NCI-H1694 (cell line): ENCODE measurements at places on chromosomes 3 and 15.

- DNase-seq = no peak
These were observed 68.5 kb downstream of the GPR176 start for GRCh38 chr15:39851500-39852092.

- peak; percentile 73 for DNase-seq
These were observed at the start of gene GAP43 for GRCh38 chr3:115623044-115623868. GAP43 (plus strand) TSS chr3:115623510; CDS start chr3:115623690, 180 bp downstream.

DNA sequence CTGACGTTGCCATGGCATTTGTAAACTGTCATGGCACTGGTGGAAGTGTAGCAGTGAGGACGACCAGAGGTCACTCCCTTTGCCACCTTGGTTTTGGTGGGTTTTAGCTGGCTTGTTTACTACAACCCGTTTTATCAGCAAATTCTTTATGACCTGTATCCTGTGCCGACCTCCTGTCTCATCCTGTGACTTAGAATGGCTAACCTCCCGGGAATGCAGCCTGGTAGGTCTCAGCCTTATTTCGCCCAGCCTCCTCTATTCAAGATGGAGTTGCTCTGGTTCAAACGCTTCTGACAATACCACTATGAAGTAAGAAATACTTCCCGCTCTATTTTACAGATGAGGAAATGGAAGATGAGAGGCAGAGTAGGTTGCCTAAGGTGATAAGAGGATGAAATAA lies 16.6 kb downstream of the PAQR9 start:
- no peak for DNase-seq

DNA sequence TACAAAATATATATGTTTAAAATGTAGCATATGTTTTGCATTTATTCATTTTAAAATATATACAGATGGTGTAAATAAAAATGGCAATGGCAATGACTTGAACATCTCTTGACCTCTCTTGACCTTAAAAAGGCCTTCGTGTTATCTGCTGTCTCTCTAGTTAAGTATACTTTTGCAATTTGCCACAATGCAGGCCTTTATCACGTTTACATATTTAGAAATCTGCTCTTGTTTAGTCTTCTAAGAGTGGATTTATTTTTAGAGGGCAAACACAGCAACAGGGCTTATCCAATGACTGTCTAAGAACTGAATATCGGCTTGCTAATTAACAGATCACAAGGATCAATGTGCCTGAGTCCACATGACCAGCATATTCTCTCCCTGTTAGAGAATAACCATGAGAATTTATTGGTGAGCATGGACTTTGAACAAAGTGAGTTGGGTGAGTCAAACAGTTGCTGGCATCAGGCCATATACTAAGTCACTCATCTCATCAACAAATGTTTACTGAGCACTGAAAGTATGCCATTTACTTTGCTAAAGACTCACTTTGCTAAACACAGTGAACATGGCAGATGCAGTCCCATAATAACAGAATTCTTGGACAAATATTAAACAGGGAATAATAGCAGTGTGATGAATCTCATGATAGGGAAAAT lies 48.2 kb downstream of the MDFIC2 start:
- no peak for DNase-seq

GRCh38 chr3:72306800-72307341 lies 521.9 kb upstream of the PROK2 start:
- no peak for DNase-seq

GRCh38 chr15:87575896-87576473 lies 680.6 kb downstream of the NTRK3 start:
- DNase-seq = no peak

DNA sequence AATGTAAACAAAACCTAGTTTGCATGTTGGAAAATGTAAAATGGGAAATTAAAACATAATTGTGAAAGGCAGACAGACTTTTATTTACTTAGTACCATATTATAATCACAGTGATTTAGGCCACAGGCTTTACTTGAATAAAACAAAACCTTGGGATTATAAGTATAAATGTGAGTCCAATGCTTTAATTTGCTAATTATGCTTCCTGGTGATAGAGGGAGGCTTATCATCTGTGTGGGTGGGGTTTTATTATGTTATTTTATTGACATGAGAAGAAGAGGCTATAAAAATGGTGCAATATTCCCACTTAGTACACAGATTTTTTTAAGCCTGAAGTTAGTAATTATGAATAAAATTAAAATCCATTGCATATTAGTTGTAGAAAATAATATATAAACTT lies 248.3 kb upstream of the TBL1XR1 start:
- DNase-seq = no peak

- no peak for DNase-seq
These were observed 7.8 kb upstream of the CTDSPL start for GRCh38 chr3:37853691-37854413.

GRCh38 chr3:148280623-148281242 lies 417.0 kb upstream of the AGTR1 start:
- no peak for DNase-seq

DNA sequence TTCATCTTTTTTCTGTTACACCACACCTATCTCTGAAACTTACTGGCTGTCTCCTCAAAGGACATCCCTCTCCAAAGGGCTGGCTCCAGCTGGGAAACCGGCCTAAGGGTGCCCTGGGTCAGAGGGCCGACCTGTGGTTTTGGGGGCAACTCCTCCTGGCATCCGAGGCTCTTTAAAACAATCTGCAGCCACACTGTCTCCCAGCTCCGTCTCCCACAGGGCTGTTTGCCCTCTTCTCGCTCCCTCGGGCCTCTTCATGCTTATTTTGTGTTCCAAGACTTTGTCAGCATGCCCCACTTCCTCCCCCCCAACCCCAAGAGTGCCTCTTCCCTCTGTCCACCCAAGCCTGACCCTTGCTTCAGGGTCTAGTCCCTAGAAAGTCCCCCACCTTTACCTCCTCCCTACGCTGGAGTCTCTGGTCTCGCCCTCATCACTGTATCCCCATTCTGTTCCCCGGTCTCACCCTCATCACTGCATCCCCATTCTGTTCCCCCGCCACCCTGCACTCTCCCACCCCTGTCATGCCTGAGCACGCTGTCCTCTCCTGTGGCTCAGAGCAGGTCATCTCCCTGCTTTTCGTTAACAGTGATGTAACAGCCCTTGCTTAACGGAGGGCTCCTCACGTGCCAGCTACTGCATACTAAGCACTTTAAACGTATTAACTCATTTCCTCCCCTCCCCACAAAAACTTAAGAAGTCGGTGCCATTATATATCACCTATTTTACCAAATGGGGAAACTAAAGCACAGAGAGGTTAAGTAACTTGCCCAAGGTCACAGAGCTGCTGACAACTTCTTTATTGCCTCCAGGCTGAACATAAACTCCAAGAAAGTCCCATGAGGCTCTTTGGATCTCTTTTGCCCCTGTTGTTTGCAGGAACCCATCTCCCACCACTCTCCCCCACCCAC lies 1.1 kb upstream of the CSK start:
- no peak for DNase-seq

- no peak for DNase-seq
These were observed 5.2 kb downstream of the MEIS2 start for GRCh38 chr15:37094915-37095711.

- DNase-seq = no peak
These were observed 47.6 kb downstream of the TRIM71 start for GRCh38 chr3:32865383-32865782.

DNA sequence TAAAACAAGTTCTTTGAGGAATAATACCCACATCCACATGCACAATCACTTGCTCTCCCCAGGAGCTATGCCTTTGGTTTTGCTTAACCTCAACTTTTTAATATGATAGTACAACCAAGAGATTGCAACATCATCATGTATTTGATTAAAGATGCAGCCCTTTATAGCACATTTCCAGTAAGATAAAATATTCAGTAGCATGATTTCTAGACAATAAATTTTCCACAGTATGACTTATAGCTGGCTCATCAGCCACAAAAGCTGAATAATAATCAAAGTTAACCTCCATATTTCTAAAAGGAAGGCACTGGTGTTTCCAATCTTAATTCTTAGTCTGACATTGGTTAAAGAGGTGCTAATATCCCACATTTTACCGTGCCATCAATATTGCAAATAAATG lies 622.5 kb downstream of the TBL1XR1 start:
- no peak for DNase-seq

DNA sequence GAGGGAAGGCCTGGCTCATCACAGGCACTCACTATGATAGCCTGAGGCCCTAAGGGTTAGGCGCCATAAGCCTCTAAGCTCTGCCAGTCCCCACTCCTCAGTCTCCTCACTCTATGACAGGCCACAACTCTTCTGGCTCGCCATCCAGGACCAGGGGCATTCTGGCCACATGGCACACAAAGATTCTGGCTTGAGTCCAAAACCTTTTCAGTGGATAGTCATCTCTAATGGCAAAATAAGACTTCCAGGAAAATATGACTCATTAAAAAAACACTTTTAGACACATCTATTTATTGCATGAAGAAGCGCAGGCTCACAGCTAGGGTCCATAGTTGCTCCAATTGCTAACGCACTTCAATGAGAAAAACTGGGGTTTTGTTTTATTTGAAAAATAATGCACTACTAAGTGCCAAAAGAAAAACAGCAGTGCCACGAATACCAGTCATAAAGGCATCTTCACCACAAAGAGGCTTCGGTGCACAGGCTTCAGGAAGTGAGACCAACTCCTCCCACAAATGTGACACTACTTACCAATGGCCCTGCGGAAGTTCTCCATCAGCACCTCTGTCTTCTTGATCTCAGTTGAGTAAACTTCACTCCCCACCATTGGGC lies 11.1 kb downstream of the RUVBL1 start:
- DNase-seq = no peak

DNA sequence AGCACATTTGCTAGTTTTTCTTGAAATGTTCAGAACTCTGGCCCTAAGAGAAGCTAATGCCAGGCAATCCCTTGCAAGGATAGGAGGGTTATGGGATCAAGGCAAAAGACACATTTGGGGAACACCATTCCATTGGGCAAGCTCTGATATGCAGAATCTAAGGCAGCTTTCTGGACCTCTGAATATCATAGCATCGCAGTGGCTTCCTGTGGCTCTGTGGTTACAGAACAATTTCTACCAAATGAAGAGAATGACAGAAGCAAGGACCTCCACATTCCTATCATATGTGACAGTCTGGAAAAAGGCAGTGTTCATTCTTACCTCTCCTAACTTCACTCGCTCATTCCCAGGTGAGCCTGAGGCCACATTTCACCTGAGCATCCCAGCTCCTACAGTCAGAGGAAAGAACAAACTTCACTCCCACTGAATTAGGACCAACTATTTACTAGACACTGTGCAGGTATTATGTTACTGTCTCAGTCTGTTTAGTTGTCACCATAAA lies 836.1 kb upstream of the CFAP20DC start:
- DNase-seq = no peak

GRCh38 chr3:99253963-99254355 lies 352.5 kb upstream of the DCBLD2 start:
- DNase-seq = no peak

DNA sequence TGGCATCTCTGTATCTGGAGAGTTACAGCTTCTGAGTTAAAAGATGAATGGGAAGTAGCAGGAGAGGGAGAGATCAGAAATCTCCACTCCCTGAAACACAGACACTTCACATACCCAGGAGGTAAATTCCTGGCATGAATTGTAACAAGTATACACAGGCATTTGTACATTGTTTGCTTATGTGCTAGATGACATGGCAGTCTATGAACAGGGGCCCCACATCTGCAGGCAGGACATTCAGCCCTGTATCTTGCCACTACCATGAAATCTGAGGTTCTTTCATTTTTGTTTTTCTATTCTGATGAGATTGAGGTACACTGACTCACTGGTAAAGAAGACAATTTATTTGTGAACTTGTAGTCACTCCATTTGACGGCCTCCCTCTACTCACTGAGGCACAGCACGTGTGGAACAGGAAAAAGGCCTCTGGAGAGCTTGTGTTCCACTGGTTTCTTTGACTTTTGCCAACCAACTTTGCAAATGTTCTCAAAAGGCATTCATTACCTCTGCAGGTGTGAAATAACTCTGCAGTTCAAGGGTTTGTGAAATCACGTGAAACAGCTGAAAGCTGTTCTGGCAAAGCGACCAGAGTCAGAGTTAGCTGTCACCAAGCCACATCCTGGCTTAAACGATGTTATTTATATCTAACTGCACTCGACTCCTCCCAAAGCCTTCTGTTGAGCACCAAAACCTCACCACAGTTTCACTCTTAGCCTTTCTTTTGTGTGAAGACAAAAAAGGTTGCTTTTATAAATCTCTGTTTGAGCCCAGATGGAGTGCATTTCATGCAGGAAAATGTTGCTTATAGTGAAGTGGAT lies 401.3 kb upstream of the CFAP20DC start:
- DNase-seq = no peak
